Epithelial cell of proximal tubule (primary cell): ENCODE measurements at places on chromosomes 7 and 10. TPM values are rescaled to one million over a fixed set of nuclear protein-coding genes. Genes with fewer than 3 reads are reported as not detected.

Gene IKZF1
- not detected in 2 replicates for total RNA-seq

Gene CYREN
- 54.5 and 80.3 TPM in 2 replicates for total RNA-seq

Gene AKR1D1
- not detected in 2 replicates for total RNA-seq

Gene WNT8B
- total RNA-seq, result not detected in 2 replicates

Gene GLI3
- 2.1 and 2.6 TPM in 2 replicates for total RNA-seq

Gene GAD2
- not detected in 2 replicates for total RNA-seq

Gene GPR37
- 1.4 and 2.3 TPM in 2 replicates for total RNA-seq

Gene MUC3A
- not detected in 2 replicates for total RNA-seq

Gene REPIN1
- total RNA-seq, result 127 and 218 TPM in 2 replicates

Gene UPK3B
- total RNA-seq, result not detected in 2 replicates

Gene SLC26A3
- total RNA-seq, result not detected in 2 replicates

Gene TFEC
- not detected in 2 replicates for total RNA-seq

Gene SAP25
- total RNA-seq, result 1.7 TPM in 1 of 2 replicates, not detected in the other

Gene UNCX
- 0.65 and 1.7 TPM in 2 replicates for total RNA-seq

Gene GIMAP6
- total RNA-seq, result not detected in 2 replicates

Gene CACNA2D1
- 3.5 and 6.1 TPM in 2 replicates for total RNA-seq
